Kidney epithelial cell (primary cell): ENCODE measurements at places on chromosomes 1 and 21.

DNA sequence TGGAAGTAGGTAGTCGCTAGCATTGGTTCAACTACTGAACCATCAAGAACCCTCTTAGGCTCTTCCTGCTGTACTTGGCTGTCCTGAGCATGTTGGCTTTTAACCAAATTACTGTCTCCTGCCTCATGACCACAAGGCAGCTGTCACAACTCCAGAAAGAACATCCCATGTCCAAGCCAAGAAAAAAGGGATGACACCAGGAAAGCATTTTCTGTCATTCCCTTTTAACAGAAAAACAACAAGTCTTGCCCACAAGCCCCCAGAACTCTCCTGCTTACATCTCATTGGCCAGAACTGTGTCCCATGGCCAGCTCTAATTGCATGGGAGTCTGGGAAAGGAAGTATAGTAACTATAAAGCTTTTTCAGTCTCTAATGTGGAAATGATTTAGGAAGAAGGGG is 2.4 kb upstream of the RNU5D-1 start:
- no peak for DNase-seq

DNA sequence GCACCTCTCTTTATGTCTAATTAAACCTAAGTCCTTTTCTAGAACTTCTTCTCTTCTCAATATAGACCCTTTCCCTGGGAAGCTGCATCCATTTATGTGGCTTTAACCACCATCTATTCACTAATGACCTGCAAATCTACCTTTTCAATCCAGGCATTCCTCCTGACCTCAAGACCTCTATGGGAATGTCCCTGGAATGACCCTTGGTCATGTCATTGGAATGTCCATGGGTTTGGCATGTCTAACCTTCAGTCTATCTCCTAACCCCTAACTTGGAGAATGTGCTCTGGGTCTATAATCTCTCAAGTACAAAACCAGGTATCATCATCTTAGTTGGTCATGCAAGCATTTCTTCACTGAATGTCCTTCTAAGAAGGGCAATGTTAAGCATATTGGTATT is 196.1 kb downstream of the KCNH1 start:
- DNase-seq = no peak

GRCh38 chr1:218211241-218211640 is 73.9 kb upstream of the RRP15 start:
- DNase-seq = no peak

DNA sequence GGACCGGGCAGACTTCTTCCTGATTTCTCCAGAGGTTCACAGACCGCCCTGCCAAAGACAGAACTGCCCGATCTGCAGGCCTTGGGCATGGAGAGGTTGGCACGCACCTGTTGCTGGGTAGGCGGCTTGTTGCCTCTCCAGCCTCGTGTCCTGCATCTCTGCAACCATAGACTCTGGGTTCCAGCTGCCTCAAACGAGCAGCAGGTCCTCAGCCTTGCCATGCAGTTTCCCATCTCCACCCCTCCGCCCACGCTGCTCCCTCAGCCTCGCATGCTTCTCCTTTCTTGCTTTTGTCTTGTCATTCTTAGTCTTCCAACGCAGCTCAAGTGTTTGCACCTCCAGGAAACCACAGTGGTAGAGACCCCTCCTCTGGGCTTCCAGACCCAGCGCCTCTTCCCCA is 126.2 kb downstream of the LACTBL1 start:
- DNase-seq = no peak

DNA sequence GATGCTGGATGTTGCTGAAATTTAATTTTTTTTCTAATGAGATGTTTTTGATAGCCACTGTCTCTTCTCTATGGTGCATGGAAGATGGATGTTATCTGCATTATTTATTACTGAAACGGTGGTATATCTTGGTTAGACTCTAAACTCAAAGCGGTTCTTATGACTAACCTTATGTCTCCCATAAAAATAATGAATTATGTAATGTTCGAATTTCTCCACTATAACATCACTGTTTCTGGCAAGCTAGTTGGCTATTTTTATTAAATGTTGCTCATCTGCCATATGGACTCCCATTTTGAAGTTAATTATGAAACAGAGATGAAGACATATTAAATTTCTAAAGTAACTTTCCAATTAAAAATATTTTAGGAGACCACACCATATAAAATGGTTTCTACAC is 808.6 kb upstream of the ADGRL4 start:
- no peak for DNase-seq

DNA sequence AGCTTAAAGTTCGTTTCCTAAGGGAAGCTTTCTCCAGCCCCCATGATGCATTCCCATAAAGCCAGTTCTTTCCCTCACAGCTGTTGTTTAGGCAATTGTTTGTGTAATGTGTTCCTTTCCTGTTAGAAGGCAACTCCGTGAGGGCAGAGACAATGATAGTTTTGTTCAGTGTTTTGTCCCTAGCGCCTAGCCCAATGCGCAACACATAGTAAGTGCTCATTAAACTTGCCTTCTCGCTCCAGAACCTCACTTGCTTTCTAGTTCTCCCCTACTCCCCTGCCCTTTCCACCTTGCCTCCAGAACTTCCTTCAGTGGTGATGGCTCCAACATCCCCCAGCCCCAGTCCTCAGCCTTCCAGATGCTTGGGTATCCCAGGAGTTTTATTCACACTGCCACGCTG is 115.4 kb downstream of the TMEM53 start:
- no peak for DNase-seq

DNA sequence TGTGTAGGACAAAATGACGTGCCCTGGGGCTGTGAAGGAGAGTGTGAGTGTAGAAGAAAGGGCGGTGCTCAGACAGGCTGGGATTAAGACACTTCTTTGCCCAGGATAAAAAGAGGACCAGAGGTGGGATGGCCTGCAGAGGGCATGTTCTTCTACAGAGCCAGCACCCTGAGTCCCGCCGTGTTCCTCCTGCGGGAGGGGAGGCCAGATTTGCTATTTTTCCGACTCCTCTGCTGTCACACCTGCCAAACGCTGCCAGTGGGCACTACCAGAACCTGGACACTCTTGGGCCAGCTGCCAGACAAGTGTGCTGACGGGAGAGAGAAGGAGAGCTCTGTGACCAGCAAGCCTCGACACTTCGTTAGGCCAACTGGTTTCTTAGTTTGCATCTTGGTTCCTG is 206.4 kb downstream of the PLD5 start:
- no peak for DNase-seq

GRCh38 chr1:174230399-174230798 is 71.1 kb downstream of the RABGAP1L start:
- DNase-seq = no peak

GRCh38 chr1:208139434-208140045 is 104.6 kb downstream of the PLXNA2 start:
- DNase-seq = no peak

DNA sequence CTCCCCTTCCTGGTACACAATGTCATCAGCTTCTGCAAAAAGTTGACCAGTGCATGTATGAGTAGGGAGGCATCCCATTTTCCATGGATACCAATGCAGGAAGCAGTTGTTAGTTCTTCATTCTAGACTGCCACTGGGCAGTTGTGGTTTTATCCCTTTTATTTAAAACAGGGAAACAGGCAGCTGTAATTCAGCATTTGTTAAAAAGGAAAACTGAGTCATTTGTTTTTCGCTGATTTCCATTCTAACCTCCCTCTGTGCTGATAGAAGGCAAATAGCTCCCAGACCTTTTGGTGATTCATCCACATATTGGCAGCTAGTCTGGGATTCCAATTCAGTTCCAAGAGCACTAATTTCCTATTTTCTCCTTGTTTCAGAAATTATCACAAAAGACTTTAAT is 21.1 kb upstream of the ABCA4 start:
- DNase-seq = no peak

GRCh38 chr1:41957568-41957967 is 38.8 kb upstream of the HIVEP3 start:
- DNase-seq = no peak

- DNase-seq = no peak
Observed at GRCh38 chr1:172682812-172683211, 23.9 kb downstream of the FASLG start.

DNA sequence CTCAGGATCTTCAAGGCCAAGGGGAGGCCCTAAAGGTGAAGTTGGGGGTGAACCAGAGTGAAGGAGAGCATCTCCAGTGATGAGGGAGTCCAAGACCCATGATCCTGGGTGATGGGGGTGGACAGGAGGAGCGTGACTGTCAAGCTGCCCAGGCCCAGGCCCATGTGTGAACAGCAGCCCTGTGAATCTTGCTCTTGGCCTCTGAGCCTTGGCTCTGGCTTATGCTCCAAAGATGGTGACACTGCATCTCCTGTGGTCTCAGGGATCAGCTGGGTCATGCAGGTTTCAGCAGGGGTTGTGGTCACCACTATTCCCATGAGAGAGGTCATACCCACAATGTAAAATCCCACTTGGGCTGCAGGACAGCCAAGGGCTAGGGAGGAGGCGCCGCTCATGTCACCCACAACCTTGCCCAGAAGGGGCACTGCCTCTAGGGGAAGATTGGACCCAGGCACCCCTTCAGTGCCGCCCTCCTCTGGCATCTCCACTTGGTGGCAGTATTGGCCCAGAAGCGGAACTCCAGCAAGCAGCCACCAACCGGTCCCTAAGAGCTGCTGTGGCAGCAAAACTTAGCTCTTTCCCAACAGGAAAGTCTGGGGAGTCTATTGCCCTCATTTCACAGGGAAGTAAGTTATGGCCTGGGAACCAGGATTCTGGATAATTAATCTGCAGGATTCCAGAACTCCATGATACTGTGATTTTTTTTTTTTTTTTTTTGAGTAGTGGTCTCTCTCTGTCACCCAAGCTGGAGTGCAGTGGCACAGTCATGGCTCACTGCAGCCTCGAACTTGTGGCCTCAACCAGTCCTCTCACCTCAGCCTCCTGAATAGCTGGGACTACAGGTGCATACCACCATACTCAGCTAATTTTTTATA is 7.5 kb upstream of the WNT3A start:
- peak; percentile 16 for DNase-seq

- no peak for DNase-seq
Observed at GRCh38 chr1:75234562-75234961, 100.4 kb downstream of the LHX8 start.

GRCh38 chr1:4602462-4603294 is 51.7 kb upstream of the AJAP1 start:
- DNase-seq = no peak

- no peak for DNase-seq
Observed at GRCh38 chr21:25885880-25886279, 151.1 kb downstream of the GABPA start.

GRCh38 chr1:145961425-145962156 is 2.8 kb downstream of the ANKRD34A start:
- no peak for DNase-seq

DNA sequence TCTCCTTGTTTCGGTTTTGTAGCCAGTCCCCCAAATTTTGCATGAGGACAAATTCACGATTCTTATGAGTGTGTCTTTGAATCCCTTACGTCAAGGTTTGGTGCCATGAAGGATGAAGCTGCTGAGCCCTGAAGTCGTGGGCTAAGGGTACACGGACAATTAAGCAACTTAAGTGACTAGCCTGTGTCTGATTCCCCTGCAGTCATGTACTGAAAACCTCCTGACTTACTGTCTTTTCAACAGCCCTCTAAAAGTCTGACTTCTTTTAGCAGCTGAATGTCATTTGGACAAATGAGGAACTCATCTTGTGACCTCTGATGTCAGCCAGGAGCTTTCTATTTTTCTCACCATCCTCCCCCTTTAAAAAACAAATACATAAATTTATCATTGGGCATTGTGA is 27.1 kb upstream of the C1orf105 start:
- no peak for DNase-seq

DNA sequence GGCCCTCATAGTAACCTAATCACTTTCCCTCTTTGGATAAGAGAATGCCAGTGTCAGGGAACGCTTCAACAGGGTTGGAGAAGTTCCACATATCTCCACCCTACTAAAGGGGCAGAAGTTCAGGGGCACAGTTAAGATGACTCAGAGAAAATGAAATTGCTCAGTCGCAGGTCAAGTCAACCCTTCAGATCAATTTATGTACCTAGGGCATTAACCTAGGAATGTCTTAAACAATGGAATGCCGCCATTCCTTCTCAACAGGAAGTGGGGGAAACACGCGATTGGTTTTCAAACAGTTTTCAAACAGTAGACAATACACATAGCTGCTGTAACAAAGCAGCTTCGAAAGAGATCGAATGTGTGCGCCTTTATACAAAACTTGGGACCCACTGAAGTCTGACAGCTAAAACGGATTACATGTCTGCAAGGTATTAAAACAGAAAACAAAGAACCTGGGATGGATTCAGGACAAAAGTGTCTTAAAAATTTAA is 897 bp downstream of the SLC25A24 start:
- DNase-seq = peak; percentile 19

DNA sequence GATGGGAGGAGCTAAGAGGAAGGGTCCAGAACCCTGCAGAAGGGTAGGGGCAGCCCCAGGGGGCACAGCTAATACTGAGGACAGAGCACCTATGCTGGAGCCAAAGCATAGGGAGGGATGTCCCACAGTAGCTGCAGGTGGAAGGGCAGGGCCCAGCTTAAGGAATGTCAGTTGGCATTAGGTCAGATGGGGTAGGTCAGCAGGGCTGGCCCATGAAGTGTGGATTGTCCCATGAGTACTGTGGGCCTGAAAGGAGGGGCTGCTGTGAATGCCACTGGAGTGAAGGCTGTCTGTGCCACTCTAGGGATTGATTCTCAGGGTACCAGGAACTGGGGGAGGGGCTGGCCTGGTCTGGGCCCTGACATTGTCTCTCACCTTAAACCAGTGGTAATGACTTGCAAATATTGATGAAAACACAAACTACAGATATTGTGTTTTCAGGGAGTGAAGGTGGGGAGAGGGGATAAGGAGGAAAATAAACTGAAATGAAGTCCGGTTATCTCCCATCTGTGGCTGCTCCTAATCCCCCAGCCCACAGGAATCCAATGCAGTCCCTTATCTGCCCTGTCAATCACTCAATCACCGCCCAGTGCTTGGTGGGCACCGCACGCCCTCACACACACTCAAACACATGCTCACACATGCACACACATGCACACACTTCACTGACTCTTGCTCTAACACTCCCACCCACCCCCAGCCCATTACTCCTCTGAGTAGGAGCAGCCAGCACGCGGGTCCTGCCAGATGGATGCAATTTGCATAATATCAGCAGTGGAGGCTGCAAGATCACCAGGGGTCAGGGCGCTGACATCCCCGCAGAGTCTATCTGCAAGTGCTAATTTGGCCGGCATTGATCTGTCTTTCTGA is 27.8 kb downstream of the DMAP1 start:
- no peak for DNase-seq

- DNase-seq = no peak
Observed at GRCh38 chr21:32386195-32386870, 6.5 kb downstream of the URB1 start.
